ENCODE measurements at places on chromosomes 12 and 14.

DNA sequence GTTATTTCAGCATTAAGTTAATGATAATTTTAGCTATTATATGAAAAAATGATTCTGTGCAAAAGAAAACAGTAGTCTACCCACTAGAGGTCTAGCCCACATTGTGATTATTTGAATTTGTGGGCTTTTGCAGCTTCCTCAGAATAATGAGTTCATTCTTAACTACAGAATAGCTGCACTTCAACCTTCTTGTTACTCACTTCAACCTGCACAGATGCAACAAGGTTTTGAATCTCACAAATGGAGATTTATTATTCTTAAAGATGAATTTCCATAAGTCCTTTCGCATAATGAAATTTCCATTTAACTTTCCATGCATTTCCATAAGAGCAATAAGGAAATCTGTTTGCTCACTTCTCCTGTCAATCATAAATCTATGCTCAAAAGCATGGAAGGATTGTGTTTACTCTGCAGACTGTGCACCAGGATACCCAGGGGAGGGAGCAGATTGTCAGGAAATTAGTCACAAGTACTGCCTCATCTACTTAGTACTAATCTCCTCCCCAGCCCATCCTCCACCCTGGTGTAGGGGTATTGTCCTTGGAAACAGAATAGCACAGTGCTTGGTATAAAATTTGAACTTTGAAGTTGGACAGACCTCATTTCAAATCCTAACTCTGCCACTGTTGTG lies 24.1 kb downstream of the PTGER2 start:
- DNase-seq, result no peak

GRCh38 chr12:29148596-29148910 lies 525 bp upstream of the FAR2 start:
- DNase-seq, result no peak

GRCh38 chr14:58752289-58752688 lies 114.5 kb downstream of the DACT1 start:
- no peak for DNase-seq

- no peak for DNase-seq
These were observed 7.8 kb upstream of the ITGB7 start for GRCh38 chr12:53214687-53215455.

DNA sequence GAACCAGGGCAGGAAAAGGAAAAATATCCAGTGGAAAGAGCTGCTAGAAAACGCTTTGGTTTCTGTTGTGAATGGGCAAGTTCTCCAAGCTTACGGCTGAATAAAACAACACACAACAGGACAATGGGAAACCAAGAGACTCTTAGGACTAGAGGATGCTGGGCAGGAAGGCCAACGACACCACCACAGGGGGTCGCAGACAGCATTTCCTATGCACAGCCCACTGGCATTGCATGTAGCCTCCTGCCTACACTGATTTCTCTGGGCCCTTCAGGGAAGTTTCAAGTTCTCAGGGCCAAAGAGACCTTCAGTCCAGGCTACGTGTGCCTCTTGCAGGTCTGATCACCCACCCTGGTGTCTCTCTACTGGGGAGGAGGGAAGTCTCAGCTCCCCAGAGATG lies 108.0 kb downstream of the RIMBP2 start:
- DNase-seq, result no peak

- DNase-seq, result no peak
These were observed 19.5 kb upstream of the NUP107 start for GRCh38 chr12:68667291-68667690.

DNA sequence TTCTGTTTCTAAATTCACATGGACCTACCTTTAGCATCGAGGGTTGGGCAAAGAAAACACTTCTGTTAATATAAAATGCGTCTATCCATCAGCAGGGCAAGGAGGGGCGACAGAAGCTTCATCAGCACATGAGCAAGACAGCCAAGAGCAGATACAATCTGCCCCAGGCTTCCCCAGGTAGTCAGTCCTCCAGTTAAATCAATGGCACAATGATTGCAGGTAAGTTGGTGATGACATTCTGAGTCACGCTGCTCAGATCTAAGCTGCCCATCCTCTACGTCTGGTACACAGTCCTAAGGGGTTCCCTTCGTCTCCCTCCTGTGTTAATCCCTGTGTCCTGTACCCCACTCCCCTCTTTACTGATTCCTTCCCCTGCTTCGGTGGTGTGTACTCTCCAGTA lies 38.8 kb downstream of the MAP3K9 start:
- no peak for DNase-seq

GRCh38 chr12:66884091-66884490 lies 205.2 kb upstream of the GRIP1 start:
- no peak for DNase-seq

DNA sequence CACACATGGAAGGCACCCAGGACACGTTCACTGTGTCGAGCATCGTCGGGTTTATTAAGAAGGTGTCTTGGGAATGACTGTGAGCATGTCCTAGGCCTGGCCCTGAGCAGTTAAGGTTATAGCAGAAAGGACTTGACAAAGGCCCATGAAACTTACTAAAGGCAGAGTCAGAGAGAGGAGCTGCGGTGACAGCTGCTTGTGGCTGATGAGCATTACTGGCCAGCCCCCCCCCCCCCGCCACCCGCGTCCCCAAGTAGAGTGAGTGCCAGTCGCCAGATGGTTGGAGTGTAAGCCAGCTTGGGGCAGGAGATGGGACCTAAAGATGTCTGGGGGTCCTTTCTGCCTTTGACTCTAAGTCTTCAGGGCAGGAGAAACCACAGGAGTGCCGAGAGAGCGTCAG lies 169.9 kb downstream of the TSPAN9 start:
- no peak for DNase-seq

GRCh38 chr12:105382771-105383622 lies 52.5 kb downstream of the C12orf75 start:
- peak; percentile 67 for DNase-seq

- no peak for DNase-seq
These were observed 61.9 kb downstream of the TMEM30B start for GRCh38 chr14:61219256-61219655.

GRCh38 chr12:104709692-104710435 lies 248.2 kb downstream of the SLC41A2 start:
- DNase-seq, result no peak

DNA sequence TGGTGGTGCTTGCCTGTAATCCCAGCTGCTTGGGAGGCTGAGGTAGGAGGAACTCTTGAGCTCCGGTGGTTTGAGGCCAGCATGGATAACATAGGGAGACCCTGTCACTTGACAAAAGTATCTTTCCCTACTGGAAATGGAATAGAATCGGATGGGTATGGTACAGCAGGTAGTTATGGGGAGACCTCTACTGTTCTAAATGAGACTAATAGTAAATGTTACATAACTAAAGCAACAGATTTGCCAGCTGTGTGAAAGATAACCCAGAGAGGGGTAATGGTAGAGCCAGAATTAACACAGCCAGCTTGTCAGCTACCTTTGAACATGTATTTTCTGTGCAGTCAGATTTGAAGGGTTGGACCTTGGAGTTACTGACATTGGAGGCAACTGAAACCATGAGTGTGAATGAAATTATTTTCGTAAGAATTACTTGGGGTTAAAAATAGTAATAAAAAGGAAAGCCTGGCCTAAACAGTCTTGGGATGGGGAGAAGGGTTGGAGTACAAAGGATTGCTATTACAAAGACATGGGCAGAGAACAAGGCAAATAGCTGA lies 21.7 kb upstream of the NUP107 start:
- no peak for DNase-seq

DNA sequence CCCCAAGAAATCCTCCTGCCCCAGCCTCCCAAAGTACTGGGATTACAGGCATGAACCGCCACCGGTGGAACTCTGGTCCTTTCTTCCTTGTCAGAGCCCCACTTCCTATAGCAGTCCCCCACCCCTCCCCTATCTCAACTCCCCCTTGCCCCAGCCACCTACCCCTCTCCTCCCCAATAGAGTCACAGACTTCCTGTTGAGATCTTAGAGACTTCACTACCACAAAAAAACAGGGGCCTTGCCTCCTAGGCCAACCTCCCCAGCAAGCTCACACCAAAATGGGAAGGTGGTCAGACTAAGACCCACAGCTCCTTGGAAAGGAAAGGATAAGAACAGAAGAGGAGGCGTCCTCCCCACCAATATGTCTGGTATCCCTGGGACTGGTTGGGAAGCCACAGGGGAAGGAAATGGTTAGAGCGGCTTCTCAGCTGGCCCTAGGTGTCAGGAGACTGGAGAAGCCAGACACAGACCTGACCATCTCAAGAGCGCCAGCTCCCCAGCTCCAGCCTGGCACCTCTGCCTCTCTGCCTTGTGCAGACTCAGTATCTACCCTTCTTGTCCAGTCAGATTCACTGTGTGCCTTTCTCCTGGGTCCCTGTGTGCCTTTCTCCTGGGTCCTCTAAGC lies 8.5 kb downstream of the ITGB7 start:
- DNase-seq, result peak; percentile 54

DNA sequence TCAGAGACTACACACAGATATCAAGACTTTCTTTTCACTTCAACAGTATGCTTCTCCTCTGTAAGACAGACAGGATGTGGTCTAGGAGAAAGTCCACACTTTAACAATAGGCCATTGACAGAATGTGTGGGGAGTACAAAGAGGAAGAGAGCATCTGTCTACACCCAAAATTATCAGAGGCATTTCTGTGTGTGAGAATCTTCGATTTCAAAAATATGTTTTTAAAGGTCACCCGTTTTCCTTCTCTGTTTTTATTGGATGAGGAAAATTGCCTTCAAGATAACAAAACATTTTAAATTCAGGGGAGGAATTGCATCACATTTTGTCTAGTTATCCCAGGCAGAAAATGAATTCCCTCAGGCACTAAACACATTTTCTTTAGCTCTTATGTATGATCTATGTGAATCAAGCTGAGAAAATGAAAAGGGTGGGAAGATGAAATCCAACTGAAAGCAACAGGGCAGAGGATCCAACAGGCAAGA lies 16.4 kb downstream of the NAV3 start:
- DNase-seq, result no peak

DNA sequence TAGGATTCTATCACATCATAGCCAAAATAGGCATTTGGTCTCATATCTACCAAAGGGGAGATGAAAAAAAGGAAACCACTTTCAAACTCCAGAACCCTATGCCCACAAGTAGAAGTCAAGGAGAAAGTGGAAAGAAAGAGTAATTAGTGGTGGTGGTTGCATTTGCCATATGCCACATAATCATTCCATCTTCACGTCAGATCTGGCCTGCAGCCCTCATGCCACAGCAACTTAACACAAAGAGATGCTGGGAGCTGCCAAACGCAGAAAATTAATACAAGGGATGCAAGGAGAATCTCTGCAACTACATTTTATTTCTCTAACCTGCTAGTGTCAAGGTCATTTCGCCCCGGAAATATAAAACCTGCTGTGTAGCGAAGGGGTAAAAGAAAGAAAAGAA lies 148.6 kb upstream of the FOXN3 start:
- no peak for DNase-seq

DNA sequence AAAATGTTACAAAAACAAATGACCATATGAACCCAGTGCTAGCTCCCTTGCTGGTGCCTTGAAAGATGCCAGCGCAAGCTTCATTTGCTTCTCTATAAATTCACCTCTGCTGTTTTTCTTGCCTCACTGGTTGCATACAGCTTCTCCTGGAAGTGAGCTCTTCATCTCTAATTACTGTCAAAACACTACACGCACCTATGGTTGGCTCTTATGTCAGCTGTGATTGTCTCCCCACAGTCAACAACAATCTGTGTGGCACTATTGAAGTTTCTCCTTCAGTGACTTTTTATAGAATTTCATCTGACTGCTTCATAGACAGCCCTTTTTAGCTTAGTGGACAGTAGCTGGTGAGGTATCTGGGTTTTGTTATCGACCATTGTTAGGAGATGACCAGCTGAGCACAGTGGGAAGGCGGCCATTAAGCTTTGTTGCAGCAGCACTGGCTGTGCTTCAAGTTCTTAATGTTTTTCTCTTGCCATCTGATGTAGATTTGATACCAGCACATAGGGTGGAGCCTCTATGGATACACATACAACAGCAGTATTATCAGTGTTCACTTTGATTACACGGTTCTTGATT lies 131.8 kb downstream of the KITLG start:
- no peak for DNase-seq

DNA sequence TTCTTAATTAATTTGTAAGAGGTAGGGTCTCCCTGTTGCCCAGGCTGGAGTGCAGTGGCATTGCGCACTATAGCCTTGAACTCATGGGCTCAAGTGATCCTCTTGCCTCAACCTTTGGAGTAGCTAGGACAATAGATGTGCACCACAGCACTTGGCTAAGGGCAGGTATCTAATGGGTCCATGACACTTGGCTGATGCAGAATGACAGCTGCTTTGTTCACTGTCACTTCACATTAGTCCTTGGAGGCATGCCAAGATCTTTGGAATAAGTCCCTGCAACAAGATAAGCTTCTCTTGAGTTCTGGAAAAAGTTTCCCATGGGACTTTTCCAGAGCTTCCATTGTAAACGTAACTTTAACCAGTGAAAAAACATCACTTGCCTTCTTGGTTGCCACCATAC lies 23.4 kb downstream of the COQ6 start:
- DNase-seq, result no peak

- no peak for DNase-seq
These were observed 250.2 kb downstream of the GPHN start for GRCh38 chr14:66758031-66758613.

GRCh38 chr14:105178868-105179140 lies 2.3 kb downstream of the NUDT14 start:
- DNase-seq, result no peak

- no peak for DNase-seq
These were observed 39.1 kb downstream of the TSPAN11 start for GRCh38 chr12:30965613-30965985.

DNA sequence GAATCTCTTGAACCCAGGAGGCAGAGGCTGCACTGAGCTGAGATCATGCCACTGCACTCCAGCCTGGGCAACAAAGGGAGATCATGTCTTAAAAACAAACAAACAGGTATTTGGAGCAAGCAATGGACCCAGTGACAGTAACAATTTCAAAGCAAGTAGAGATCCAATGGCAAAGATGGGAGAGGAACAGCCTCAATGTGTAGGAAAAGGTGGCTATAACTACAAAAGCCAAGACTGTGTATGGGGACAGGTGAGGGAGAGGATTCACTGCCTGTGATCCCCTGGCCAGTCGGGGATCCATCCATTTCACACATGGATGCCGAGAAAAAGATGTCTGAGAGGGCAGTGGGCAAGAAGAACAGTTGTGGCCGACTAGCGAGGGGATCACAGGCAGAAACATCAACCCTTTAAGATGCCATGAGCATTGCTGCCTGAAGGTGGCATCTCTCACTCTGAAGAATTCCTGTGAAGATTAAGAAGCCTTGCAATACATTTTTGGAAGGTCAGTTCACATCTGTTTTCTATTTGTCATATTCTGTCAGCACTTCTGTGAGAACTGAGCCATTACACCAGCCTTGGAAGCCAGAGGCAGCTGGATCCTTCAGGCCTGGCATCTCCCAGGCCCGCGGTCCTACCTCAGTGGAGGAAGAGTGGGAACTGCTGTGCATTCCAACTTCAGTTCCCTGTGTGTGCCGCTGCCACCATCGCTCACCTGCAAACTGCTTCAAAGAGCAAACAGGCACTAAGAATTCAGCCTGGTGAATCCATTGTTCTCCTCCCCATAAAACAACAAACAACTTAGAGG lies 54.5 kb upstream of the FRS2 start:
- no peak for DNase-seq

GRCh38 chr12:52059582-52060497 lies 8.6 kb downstream of the NR4A1 start:
- no peak for DNase-seq
